ENCODE measurements at places on chromosomes 13 and 19. TPM values are rescaled to one million over a fixed set of nuclear protein-coding genes. Genes with fewer than 3 reads are reported as not detected.

The PIP5K1C gene
- 18.9 TPM for total RNA-seq

The CALR3 gene
- 0.16 TPM for total RNA-seq

The APOC1 gene
- 1.5 TPM for total RNA-seq

The C13orf42 gene
- total RNA-seq, result not detected

The SELENOV gene
- total RNA-seq, result not detected

The SHD gene
- not detected for total RNA-seq

The TEX101 gene
- not detected for total RNA-seq

The ZNF470 gene
- total RNA-seq, result 6.6 TPM

The ATP7B gene
- total RNA-seq, result 13.2 TPM

The ATP11A gene
- total RNA-seq, result 20.9 TPM

The KIR2DL3 gene
- not detected for total RNA-seq

The ZNF835 gene
- 0.38 TPM for total RNA-seq

The ZNF284 gene
- 2.1 TPM for total RNA-seq

The PCP2 gene
- total RNA-seq, result not detected

The MAMSTR gene
- 0.16 TPM for total RNA-seq

The ZSCAN4 gene
- not detected for total RNA-seq

The RNF113B gene
- not detected for total RNA-seq

The F10 gene
- total RNA-seq, result not detected

The MUC16 gene
- total RNA-seq, result not detected

The IGFL1 gene
- total RNA-seq, result not detected

The RASIP1 gene
- total RNA-seq, result 78.2 TPM

The TUBA3C gene
- total RNA-seq, result not detected

The ASF1B gene
- 18.3 TPM for total RNA-seq

The HSH2D gene
- not detected for total RNA-seq

The ELF1 gene
- 46.1 TPM for total RNA-seq

The NLRP12 gene
- 4.2 TPM for total RNA-seq

The ADAMTSL5 gene
- not detected for total RNA-seq

The LILRB1 gene
- not detected for total RNA-seq

The LRRC4B gene
- total RNA-seq, result not detected

The CDC34 gene
- total RNA-seq, result 109 TPM
